ENCODE measurements at places on chromosomes 16 and 17. TPM values are rescaled to one million over a fixed set of nuclear protein-coding genes. Genes with fewer than 3 reads are reported as not detected.

Gene NUBP1
- total RNA-seq = 46.1 TPM

Gene C17orf58
- 18.1 TPM for total RNA-seq

Gene CHRNE
- total RNA-seq = 0.11 TPM

Gene ABAT
- total RNA-seq = 0.61 TPM

Gene C1QL1
- 14.7 TPM for total RNA-seq

All from A549 treated with CORT108297 at 1 μM for 4 hours (cell line).